Eye (tissue), 1 donor: ENCODE measurements at places on chromosomes 5 and 9.

GRCh38 chr5:138490648-138491283 lies 25.5 kb downstream of the EGR1 start:
- DNase-seq, result no peak

DNA sequence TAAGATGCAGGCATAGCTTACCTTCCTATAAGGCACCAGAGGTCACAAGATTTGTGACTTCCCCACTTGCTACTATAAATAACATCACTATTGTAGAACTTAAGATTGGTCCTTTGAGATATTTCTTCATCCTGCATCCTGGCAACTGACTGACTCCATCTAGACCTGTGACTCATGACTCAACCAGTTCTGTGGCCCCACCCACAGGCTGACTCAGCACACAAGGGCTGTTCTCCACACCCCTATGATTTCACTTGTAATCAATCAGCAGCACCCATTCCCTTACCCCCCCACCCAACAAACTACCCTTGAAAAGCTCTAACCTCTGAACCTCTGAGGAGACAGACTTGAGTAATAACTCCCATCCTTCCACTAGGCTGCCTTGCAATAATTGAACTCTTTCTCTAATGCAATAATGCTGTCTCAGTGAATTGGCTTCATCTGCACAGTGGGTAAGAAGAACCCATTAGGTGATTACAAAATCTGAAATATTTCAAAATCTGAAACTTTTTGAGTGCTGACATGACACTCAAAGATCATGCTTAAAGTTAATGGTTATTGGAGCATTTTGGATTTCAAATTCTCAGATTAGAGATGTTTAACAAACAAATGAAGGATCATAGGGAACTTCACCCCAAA lies 296.7 kb downstream of the ARL15 start:
- no peak for DNase-seq

DNA sequence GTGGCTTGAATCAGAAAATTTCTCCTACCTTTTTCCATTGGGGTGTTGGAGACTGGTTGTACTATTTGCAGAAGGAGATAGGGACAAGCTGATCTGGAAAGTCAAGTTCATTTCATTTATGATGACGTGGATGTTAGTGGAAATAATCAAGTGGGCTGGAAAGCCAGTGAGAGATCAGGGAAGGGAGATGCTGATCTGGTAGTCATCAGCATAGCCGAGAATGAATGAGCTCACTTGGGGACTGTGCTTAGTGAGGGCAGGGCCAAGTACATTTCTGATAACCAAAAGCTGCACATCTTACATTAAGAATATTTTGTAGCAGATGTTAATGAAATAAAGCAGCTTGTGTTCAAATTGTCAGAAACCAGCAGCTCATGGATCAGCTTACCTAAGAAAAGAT lies 12.1 kb downstream of the MAN2A1 start:
- DNase-seq, result no peak

- no peak for DNase-seq
Measured at GRCh38 chr5:142827934-142828576, 57.9 kb downstream of the ARHGAP26 start.

DNA sequence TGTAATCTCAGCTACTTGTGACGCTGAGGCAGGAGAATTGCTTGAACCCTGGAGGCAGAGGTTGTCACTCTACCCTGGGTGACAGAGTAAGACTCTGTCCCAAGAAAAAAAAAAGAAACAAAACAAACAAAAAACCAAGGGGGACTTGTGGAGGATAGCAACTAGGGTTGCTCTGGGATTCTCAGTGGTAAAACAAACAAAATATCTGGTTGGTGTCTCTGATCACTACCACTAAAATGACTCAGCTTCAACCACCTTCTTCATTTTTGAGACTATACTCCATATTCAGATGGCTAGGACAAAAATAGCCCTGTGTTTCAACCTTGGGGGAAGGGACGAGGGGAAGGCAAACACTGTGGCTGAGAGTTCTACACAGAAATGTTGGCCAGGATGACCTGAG lies 110.3 kb downstream of the ARRDC3 start:
- DNase-seq, result no peak

GRCh38 chr5:124661317-124662141 lies 84.9 kb downstream of the ZNF608 start:
- DNase-seq, result peak; percentile 93

GRCh38 chr9:13568405-13568804 lies 288.9 kb upstream of the MPDZ start:
- no peak for DNase-seq

DNA sequence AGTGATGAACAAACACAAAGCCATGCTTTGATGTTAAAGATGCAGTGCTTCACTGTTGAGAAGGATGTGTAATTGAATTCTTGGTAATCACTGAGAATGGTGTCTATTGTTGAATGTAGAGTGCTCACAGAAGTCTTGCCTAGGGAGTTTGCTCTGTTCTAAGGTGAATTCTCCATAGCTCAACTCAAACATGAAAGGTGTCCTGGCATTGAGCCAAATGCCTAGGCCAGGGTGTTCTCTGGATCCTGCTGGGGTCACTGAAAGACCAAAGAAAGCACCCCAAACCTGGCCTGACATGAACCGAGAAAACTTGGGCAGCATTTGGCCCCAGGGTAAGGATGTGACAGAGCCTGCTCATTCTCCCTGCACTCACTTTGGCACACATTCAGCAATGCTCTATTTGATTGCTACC lies 217.3 kb downstream of the ARL15 start:
- DNase-seq, result no peak

DNA sequence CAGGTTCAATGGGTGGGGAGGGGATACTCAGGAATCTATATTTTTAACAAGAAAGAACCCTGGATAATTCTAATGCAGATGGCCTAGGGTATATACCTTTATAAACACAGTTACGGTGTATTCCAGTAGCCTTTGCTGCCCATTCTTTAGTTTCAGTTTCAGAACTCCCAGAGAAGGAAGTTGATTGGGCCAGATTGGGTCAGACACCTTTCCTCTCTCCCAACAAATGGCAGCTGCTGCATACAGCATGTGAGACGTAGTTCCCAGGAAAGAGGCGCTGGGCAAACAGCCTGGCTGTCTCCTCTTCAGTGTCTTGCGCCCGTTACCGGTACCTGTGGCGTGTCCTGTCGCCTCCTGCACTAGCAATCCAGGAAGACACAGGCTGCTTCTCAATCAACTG lies 20.4 kb downstream of the ACO1 start:
- no peak for DNase-seq

GRCh38 chr9:91698266-91698665 lies 251.8 kb downstream of the ROR2 start:
- no peak for DNase-seq

DNA sequence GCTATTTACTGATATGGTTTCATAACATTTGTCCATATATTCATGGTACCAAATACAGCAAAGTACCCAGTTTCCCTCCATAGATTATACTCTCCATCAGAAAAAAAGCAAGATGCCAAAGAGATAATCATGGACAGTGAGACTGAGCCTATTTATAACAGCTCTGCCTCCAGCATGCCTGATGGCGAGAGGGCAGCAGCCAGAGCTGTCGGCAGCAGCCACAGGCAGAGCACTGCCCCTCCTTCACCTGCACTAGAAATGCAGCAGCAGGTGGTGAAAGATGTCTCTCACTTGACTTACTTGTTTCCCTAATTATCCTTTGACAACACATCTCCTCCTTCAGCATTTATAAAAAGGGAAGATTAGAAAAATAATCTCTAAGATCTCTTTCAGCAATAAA lies 32.4 kb downstream of the CTNNAL1 start:
- no peak for DNase-seq

GRCh38 chr5:151430731-151431130 lies 16.7 kb upstream of the SLC36A1 start:
- no peak for DNase-seq

DNA sequence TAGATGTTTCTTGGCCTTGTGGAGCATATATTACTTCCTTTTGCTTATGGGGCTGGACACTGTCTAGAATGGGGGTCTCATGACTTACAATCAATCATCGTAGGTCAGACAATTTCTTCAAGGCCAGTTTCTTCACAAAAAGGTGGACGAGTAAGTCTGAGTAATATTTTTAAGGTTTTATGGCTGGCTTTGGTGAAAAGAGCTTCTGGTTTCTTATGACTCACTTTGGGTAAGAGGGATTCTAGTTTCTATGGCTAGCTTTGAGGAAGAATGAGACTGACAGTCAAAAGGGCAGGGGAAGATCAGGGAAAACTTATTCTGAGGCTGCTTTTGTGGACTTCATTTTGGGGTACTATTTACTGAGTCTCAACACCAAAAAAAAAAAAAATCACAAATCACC lies 2067.2 kb upstream of the C9orf72 start:
- DNase-seq, result no peak

DNA sequence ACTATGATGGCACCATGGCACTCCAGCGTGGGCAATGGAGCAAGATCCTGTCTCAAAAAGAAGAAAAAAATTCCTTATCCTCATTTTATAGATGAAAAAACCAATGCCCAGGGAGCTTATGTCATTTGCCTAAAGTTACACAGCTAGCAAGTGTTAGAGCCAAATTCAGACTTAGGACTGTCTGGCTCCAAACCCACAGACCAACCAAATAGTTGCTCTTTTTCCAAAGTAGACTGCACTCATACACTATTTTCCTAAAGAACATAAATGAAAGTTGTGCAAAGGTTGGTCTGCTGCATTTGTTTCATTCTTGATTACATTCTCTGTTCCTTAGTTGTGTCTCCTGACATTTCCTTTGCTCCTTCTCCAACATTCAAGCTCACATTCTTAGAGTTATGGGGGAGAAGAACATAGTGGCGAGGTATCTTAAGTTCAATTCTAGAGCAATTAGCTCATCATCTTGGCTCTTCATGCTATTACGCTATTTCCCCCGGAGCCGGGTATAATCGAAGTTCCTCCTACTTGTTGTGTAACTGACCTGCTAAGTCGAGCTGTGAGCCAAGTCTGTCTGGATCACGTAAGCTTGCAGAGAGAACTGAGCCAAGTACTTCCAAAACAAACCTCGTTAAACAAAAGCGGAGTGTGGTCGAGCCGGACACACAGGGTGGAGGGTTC lies 138.3 kb downstream of the RFK start:
- DNase-seq, result peak; percentile 46

GRCh38 chr5:154253807-154254206 lies 63.3 kb downstream of the GALNT10 start:
- no peak for DNase-seq

DNA sequence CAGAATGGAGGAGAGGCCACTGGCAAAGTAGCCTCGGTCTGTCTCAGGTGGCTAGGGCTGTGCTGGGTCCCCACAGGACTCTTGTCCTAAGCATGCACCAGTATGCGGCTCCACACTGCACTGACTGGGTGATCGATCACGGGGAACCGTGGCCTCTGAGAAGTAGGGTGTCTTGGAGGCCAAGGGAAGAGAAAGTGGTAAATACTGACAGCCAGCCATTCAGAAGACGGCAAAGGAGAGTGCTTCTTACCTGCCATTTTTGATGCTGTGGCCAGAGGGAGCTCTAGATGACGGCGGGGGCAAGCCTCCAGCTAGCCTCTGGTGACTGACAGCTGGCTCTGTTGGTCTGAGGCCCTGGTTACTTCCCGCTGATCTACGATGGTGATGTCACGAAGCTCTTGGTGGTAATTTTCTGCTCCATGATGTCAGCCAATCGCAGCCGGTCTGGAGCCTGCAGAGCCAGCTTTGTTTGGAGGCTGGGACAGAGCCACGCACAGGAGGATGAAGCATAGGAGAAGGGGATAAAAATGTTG lies 40.4 kb upstream of the GADD45G start:
- peak; percentile 31 for DNase-seq

- no peak for DNase-seq
Measured at GRCh38 chr5:125037020-125037419, 290.6 kb upstream of the ZNF608 start.

- DNase-seq, result no peak
Measured at GRCh38 chr9:129886226-129887174, 51.2 kb downstream of the USP20 start.

DNA sequence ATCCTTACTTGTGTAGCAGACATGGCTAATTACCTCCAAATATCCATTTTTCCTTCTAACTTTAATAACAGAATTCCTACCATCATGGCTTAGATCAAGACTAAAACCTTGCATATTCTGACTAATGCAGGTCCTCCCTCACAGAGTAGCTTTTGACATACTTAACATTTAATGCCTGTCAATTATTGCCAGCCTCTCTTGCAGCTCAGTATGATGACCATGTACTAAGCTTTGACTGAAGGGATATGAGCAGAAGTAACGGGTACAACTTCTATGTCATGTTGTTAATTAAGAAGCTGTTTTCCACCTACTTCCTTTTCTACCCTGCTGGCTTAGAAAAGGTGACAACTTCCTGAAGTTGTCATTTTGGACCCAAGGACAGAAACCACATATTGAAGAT lies 533.4 kb downstream of the PSAT1 start:
- no peak for DNase-seq

- DNase-seq, result no peak
Measured at GRCh38 chr9:113962396-113962795, 86.3 kb downstream of the ZNF618 start.

GRCh38 chr5:97538912-97539311 lies 355.9 kb upstream of the RIOK2 start:
- no peak for DNase-seq

GRCh38 chr5:140130949-140131733 lies 5.4 kb downstream of the IGIP start:
- no peak for DNase-seq

GRCh38 chr9:18208166-18209059 lies 265.5 kb upstream of the ADAMTSL1 start:
- peak; percentile 71 for DNase-seq

- peak; percentile 60 for DNase-seq
Measured at GRCh38 chr5:54848581-54848980, 136.8 kb downstream of the ESM1 start.

DNA sequence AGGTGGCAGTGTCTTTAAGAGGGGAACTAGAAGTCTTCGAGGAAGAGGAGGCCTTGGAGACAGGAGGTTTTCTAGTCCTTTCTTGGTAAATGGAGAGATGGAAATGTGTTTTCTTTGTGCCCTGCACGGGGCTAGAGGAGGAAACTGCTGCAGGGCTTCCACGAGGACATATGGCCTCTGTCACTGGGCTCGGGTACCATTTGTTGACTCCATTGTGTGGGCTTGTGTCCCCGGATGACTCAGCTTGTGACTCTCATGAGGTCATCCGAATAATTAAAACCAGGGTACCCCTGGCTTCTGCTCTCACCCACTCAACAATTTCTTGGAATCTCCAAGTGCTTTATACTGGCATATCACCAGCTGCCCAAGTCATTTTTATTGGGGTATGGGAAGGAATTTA lies 261.7 kb downstream of the KIF4B start:
- no peak for DNase-seq

- DNase-seq, result no peak
Measured at GRCh38 chr9:119252671-119253299, 116.5 kb downstream of the BRINP1 start.
